ENCODE measurements at places on chromosomes 11 and 22.

DNA sequence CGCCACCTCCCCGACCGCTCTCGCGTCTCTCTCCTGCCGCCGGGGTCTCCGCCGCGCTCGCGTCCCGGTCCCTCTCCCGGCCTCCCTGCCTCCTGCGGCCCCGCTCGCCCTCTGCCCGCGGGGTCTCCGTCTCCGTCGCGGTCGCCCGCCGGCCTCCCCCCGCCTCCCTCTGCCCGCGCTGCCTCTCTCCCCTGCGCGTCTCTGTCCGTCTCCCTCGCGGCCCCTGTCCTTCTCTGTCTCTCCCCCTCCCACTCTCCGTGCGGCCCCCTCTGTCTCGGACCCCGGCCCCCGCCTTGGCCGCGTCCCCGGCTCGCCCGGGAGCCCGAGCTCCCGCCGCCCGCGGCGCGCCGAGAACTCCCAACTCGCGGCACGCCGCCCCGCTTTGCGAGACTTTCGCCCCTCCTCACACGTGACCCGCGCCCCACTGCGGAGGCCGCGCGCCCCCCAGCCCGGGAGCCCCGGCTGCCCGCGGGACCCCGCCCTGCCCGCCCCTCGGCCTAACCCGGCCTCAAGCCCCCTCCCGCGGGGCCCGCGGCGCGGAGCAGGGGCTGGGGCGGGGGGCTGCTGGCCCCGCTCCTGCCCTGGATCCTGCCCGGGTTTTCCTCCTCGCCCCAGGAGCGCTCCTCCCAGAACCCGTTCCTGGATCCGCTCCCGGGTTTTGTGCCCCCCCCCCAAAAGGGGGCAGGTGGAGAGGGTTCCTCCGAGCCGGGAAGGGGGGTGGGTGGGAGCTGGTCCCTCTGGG, 702 bp upstream of the KCNJ4 start:
- DNase-seq, result no peak

- DNase-seq, result no peak
Observed at GRCh38 chr22:35879351-35879750, 149.3 kb downstream of the RBFOX2 start.

DNA sequence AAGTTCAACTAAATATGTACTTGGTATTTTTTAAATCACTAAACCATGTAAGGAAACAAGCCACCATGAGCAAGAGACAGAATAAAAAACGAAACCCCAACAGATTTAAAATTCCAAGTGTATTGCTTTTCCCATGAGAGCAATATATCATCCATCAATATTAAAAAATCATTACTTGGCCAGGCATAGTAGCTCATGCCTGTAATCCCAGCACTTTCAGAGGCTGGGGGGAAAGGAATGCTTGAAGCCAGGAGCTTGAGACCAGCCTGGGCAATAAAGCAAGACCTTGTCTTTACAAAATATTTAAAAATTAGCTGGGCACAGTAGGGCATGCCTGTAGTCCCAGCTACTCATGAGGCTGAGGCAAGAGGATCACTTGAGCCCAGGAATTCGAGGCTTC, 190.8 kb downstream of the TTC28 start:
- DNase-seq, result no peak

- peak; percentile 90 for DNase-seq
Observed at GRCh38 chr22:39316440-39317083, 2.9 kb downstream of the RPL3 start.

DNA sequence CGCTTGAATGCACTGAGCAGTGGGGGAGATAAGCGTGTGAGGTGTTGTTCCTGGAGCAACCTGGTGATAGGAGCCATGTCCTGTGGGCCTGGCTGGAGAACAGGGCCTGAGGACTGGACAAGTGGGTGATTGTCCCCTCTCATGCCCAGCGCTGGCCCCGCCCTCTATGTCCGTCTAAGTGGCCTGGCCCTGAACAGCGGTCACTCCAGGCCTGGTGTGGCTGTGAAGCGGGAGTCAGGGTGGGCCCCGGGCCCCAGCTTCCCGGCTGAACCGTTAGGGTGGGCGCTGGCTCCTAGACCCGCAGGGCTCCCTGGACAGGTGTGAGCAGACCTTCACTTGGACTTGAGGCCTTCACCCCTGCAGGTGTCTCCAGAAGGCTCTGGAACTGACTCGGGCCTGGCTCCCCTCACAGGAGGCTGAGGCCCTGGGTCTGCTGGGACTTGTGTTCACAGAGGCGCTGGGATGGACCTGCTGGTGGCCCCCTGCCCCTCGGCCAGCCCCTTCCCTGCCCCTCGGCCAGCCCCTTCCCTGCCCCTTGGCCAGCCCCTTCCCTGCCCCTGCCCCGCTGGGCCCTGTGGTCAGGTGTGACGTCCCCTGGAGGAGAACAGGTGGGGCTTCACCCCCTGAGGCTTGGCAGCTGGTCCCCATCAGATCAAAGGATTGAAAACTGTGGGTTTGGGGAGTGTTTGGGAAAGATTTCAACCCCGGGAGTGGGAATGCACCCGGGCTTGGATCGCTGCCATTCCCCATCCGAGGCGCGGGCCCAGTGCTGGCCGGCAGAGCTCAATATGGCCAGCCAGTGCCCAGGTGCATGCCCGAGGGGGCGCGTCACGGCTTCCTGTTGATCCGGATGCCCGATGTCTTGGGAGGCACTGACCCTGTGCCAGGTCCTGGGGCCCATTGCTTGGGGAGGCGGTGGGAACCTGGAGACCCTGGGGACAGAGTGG, 3.2 kb upstream of the MUC6 start:
- no peak for DNase-seq

DNA sequence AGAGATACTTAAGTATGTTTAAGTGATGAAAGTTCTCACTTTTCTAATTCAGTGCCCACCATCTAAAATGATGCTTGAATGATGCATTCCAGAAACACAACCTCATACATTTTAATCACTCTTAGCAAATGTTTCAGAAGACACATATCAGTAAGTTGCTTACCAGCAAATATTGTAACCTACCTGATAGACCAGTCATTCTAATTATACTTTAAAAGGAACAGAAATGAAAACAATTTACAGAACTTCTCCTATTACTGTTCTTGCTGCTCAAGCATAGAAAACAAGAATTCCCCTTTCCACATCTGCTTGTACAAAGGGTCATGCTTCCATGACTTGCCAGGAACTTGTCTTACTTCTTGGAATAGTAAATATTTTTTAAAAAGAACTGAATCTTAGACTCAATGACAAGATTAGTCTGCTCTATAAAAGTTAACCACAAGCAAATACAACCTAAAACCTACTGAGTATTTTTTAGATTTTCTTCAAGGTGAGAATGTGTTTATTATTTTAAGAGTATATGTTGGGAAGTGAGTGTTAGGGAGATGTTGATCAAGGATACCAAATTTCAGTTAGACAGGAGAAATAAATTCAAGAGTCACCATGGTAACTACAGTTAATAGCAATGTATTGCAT, 82.0 kb upstream of the SC5D start:
- no peak for DNase-seq

- no peak for DNase-seq
Observed at GRCh38 chr11:69249311-69250185, 44.4 kb upstream of the MYEOV start.

GRCh38 chr22:37823134-37823985, at the start of gene GALR3:
GALR3 (plus strand) TSS chr22:37823382; CDS start chr22:37823407, 25 bp downstream.
- no peak for DNase-seq

DNA sequence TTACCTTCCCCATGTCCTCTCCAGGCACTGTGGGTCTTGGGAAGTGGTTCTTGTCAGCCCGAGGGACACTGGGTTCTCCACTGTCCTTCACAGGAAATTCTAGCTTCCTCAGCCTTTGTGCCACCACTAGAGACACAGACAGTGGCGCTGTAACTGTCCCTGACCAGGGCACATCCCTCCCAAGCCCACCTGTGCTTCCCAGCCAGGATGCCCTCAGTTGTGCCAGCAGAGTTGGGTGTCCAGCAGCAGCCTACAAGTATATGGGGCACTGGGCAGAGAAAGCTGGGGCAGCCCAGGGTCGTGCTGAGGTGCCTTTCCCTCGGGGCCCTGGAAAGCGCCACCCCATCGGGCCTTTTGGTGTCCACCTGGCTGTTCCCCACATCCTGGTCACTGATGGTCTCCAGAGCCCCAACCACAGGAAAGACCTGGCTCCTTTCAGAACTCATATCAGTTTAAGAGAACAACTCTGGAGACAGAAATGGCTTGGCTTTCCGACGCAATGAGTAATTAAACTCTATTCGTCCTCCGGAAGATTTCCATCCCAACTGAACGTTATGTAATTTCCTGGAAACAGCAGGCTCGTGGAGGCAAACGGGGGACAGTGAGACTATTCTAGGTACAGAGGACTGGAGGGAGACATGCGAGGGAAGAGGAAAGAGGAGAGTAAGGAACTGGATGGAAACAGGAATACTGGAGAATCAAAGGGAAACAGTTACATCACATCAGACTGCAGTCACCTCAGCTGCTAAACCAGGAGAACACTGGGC, 28.6 kb downstream of the PPP2R1B start:
- DNase-seq, result no peak

DNA sequence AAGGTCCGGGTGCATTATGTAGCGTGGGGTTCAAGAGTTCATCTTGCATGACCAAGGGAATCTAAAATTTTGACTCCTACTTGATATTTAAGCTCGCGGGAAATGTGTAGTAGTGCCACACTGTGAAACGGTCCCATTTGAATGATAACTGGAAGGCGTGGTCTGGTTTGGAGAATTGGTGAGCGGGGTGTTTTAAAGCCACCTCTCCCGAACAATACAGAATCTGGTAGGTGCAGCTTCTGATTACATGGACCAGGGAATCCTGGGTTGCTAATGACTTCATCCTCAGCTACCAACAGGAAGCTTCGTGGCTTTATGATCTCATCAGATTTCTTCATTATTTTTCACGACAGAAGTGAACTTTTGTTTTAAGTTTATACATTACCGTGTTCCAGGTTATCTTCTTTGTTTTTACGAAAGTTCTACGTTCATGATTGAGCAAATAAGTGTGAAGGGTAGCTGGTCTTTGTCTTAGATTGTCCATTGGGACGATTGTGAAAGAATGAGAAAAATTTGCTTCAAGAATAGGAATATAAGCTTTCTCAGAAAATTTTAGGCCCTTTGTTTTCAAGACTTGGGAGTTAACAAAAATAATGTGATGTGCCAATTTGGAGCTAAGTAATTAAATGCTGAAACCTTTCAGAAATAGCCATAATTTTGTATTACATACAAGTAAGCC, 1.7 kb downstream of the QSER1 start:
- DNase-seq, result peak; percentile 81
